ENCODE measurements at places on chromosomes 3 and 15.

GRCh38 chr3:122067214-122067550 lies 12.0 kb downstream of the CD86 start:
- no peak for DNase-seq

- no peak for DNase-seq
Observed at GRCh38 chr3:161510510-161511260, 14.1 kb downstream of the OTOL1 start.

DNA sequence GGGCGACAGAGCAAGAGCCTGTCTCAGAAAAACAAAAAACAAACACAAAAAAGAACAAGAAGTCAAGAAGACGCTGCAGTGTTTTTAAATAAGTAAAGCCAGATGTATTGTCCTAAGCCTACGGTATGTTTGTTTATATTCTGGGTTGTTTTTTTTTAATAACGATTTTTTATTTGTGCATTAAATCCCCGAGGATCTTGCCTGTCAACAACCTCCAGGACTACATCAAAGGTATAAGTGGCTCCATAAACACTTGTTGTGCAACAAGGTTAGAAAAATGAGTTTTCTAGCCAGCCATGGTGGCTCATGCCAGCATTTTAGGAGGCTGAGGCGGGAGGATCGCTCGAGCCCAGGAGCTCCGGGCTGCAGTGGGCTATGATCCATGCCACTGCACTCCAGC lies 26.1 kb downstream of the ITGB5 start:
- no peak for DNase-seq

GRCh38 chr15:34436956-34437442 lies 609 bp downstream of the GOLGA8A start:
- no peak for DNase-seq

DNA sequence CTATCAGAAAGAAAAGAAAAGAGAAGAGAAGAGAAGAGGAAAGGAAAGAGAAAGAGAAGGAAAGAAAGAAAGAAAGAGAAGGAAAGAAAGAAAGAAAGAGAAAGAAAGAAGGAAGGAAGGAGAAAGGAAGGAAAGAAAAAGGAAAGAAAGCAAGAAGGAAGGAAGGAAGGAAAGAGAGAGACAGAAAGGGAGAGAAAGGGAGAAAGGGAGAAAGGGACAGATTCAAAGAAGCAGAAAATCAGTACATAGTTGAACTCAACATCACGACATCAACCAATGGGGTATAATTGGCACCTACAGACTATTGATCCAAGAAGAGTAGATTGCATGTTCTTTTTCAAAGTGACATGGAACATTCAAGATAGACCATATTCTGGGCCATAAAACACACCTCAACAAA lies 45.2 kb downstream of the HOMER2 start:
- DNase-seq = no peak
